EL (cell line): ENCODE measurements at places on chromosomes 1 and 21.

DNA sequence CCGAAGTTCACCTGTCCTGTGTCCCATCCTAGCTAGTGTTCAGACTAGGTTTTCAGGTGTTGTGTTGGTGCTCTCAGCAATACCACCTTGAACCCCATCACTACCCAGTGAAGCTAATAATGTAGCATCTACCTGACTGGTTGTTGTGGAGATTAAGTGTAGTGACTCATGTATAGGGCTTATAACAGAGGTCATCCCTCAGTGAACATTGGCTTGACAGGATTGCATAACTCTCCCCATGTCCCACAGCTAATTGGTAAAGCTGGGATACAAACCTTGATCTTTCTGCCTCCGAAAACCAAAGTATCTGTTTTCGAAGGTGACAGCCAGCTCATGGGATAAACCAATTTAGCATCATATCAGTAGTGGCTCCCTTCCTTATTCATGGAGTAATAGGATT lies 44.5 kb upstream of the TNR start:
- no peak for DNase-seq

- DNase-seq, result peak; percentile 73
Observed at GRCh38 chr21:38729754-38730379, 75.9 kb upstream of the ETS2 start.

GRCh38 chr1:87702455-87702854 lies 373.8 kb downstream of the LMO4 start:
- DNase-seq, result no peak

- DNase-seq, result no peak
Observed at GRCh38 chr1:911875-912739, 11.6 kb upstream of the SAMD11 start.

GRCh38 chr1:230113235-230113592 lies 46.2 kb downstream of the GALNT2 start:
- no peak for DNase-seq

DNA sequence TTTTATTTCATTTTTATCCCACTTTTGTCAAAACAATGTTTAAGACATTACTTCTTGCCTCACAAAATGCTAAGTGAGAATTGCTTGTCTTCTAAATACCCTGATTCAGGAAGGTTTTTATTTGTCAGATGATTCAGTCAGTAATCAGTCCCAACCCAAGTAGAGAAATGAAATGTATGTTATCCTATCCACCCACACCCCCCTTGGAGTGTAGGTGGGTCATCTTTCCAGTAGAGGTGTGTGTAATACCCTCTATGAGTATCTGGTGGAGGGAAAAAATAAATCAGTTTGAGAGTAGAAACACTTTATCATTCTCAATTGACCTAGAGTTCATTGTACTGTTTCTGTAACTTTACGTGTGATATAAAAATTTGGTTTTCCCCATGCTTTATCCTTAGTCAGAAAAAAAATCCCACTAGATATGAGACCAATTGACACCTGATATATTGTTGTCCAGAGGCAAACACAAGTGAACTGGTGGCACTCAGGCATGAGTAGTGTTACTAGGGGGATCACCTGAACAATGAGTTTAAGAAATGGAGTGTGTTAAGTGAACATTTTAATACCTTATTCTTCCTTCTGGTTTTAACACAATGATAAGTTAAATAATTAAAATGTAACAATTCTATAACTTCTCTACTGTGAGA lies 153.8 kb upstream of the C1orf105 start:
- DNase-seq, result no peak

- DNase-seq, result no peak
Observed at GRCh38 chr1:161497961-161498360, 7.3 kb upstream of the FCGR2A start.

- DNase-seq, result no peak
Observed at GRCh38 chr1:53902235-53903138, 8.5 kb downstream of the DIO1 start.

- no peak for DNase-seq
Observed at GRCh38 chr1:76218888-76219287, 144.3 kb downstream of the ST6GALNAC3 start.

GRCh38 chr1:78949227-78949626 lies 57.3 kb downstream of the ADGRL4 start:
- no peak for DNase-seq

DNA sequence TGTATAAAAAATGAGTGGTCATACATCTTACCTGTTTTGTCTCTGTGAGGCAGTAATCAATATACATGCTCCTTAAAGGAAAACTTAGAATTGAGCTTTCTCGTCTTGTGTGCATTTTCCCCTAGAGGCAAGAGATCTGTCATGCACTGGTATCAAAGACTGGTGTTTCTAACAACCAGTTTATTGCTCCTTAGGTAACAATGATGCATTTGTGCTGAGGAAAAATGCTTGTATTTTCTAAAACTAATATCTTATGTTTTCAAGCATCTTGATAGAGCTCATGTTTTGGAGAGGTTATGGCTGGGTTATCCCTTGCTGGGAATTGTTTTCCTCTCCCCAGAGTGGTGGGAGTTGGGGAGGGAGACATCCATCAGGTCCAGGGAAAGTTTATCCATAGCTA lies 23.9 kb upstream of the CCDC190 start:
- DNase-seq, result no peak

DNA sequence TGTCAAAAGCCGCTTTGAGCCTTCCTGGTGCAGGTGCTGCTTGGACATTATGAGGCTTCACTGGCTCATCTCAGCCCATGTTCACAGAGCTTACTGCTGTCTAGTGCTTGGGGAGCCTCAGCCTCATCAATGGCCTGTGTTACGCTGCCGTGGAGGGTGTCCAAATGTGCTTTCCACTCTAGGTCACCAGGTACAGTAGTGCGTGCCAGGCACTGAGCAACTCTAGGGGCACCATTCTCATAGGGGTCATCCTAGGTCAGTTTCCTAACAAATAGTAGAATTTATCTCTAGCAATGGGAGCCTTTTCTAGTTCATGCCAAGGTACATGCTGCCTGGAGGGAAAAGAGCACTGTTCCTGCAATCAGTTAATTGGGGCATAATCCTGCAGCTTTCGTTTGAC lies 193.8 kb downstream of the DYRK1A start:
- DNase-seq, result no peak

DNA sequence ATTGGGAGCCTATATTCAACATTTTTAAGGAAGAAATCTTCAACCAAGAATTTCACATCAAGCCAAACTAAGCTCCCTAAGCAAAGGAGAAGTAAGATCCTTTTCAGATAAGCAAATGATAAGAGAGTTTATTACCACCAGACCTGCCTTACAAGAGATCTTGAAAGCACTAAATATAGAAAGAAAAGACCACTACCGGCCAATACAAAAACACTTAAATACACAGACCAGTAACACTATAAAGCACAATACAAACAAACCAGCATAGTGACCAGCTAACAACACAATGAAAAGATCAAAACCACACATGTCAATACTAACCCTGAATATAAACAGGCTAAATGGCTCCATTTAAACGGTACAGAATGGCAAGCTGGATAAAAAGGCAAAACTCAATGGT lies 165.4 kb downstream of the MRPL39 start:
- DNase-seq, result no peak

GRCh38 chr1:37033355-37034101 lies 787 bp downstream of the GRIK3 start:
- no peak for DNase-seq

DNA sequence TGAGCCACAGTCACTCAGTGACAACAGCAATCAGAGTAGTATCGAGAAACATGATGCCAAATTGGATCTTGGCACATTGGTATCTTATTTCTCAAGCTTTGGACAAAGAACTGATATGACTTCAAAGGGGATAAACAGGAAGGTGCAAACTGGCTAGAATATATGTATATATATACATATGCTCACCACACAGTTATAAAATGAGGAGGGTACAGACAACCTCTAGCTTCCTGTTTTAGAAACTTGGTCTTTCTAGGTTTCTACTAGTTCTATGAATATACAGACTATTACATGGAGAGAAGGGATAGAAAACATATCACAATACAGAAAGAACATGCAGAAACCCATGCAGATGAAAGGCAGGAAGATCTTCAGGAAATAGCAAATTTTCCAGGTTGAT lies 292.1 kb upstream of the SNX7 start:
- DNase-seq, result no peak

GRCh38 chr1:162847839-162848453 lies 13.0 kb downstream of the CCDC190 start:
- peak; percentile 71 for DNase-seq

DNA sequence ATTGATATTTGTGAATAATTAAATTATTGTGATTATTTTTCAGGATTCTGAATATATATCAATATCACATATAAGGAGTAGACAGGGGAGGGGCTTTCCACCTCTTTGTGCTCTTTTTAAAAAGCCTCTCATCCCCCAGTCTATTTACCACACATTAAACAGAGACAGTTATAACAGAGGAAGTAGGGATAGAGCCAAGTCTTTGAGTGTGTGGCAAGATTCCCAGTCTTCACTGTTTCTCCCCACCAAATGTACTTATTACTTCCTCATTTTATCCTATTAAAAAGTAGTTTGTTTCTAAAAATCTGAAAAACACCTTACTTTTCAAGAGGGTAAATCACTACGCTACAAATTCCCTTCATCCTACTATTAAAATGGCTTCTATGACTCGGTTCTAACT lies 46.7 kb downstream of the EPS15 start:
- no peak for DNase-seq

- peak; percentile 78 for DNase-seq
Observed at GRCh38 chr21:45972716-45973474, 8.7 kb upstream of the COL6A1 start.

DNA sequence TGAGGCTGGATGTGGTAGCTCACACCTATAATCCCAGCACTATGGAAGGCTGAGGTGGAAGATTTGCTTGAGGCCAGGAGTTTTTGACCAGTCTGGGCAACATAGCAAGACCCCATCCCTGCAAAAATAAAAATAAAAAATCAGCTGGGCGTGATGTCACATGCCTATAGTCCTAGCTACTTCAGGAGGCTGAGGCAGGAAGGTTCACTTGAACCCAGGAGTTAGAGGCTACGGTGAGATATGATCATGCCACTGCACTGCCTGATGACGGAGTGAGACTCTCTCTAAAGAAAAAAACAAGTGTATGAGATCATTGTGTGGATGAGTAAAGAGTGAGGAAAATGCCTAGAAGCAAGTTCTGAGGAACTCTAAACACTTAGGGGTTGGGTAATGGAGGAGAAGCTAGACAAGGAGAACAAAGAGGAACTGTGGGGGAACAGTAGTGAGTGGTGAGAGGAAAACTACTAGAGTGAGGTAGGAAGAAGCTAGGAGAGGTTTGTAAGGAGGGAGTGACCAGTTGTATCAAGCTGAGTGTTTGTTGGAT lies 17.0 kb downstream of the CLIC4 start:
- peak; percentile 71 for DNase-seq

DNA sequence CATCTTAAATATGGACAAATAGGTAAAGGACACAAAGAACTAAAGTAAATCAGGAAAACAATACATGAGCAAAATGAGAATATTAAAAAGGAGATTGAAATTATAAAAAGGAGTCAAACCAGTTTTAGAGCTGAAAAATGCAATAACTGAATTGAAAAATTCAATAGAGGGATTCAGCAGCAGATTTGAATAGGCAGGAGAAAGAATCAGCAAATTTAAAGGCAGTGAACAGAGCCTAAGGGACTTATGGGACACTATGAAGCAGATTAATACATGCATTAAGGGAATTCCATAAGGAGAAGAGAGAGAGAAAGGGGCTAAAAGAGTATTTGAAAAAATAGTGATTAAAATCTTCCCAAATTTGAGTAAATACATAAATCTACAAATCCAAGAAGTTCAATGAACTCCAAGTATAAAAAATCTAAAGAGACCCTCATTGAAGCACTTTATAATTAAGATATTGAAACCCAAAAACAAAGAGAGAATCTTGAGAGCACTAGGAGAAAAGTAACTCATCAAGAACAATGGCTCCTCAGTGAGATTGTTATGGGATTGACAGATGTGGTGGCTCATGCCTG lies 2.9 kb downstream of the CFAP107 start:
- DNase-seq, result no peak

GRCh38 chr1:235955777-235956176 lies 89.1 kb upstream of the LYST start:
- no peak for DNase-seq

DNA sequence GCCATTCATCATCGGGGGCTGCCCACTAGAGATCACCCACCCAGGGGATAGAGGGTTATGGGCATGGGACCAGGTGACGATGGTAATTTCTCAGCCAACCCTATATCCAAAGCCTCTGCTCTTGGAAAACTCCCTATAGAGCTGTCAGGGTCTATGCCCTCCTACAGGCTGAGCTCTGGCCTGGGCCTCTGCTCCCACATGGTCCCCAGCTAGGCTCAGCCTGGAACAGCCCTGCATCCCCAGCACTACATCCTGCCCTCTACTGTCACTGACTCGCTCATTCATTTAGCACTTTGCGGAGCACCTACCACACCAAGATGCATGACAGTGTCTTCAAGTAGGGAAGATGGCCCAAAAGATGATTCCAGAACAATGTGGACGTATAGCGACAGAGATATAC lies 45.0 kb upstream of the EPS8L3 start:
- no peak for DNase-seq

GRCh38 chr1:192904438-192904895 lies 95.6 kb downstream of the RGS2 start:
- peak; percentile 73 for DNase-seq

DNA sequence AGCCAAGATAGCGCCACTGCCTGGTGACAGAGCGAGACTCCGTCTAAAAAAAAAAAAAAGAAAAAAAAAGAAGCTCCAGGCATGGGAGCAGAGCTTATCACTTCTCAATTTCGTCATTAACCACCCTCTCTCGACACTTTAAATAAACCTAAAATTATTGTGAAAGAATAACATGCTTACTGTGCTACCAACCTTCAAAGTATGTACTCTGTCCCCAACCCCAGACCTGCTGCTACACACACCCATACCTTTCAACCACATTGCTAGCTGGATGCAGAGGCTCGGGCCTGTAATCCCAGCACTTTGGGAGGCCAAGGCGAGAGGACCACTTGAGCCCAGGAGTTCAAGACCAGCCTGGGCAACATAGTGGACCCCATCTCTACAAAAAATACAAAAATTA lies 38.7 kb downstream of the GNPAT start:
- no peak for DNase-seq

DNA sequence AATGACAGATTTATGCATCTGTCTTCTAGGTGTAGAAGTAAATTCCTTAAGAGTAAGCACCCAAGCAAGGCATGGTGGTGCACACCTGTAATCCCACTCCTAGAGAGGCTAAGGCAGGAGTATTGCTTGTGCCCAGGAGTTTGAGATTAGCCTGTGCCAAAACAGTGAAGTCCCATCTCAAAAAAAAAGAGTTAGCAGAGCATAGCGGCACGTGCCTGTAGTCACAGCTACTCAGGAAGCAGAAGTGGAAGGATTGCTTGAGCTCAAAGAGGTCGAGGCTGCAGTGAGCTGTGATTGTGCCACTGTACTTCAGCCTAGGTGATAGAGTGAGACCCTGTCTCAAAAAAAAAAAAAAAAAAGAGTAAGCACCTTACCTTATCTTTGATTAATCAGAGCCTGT lies 15.1 kb upstream of the TIPRL start:
- no peak for DNase-seq

GRCh38 chr1:53621144-53621543 lies 117.8 kb downstream of the GLIS1 start:
- no peak for DNase-seq

DNA sequence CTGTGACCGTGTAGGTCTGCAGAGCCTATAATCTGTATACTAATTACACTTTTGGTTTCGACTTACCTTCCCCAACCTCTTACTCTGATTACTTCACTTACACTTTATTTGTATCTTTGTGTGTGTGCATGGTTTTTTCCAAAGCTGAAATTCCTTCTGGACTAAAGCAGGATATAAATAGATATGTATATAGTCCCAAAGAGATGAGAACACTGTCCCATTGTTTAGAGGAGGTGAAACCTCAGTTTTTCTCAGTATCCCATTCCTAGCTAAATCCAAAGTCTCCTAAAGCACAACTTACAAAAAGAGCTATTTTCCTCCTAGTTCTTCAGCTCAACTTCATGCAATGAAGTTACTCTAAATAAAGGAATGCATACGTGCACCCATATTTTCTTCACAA lies 442.2 kb downstream of the SMYD3 start:
- DNase-seq, result no peak
